COLO829 (cell line): ENCODE measurements at places on chromosomes 7 and 10.
A peak's percentile ranks its signal among the peaks of the same experiment; 100 is the strongest.

GRCh38 chr7:41010418-41010817, 692.5 kb downstream of the INHBA start:
- DNase-seq: no peak

DNA sequence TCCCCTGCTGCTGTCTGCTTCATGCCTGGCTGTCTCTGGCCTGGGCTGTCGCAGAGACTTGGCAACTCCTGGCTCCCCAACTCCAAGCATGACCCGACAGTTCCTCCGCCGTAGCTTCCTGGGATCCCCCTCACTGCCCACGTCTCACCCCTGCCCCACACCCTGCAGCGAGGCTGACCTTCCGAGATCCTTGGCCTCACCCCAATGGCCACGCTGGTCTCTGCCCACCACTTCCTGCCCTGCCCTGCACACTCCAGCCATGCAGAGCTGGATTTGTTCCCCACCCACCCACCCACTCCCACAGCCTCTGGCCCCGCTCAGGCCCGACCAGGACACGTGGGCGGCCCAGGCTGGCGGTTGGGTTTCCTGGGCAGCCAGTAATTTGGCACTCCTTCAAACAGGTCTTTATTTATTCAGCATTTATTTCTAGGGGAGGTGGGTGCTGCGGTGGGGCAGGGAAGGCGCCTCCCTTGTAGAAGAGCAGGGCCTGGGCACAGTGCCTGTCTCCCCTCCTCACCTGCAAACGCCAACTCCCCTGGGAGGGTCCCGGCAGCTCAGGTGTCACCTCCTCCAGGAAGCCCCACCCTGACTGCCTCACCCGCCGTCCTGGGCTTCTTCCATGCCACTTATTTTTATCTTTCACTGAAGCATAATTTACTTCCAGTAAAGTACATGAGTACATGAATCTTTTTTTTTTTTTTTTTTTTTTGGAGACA, 25.5 kb downstream of the GTF2IRD1 start:
- peak; percentile 69 for DNase-seq

DNA sequence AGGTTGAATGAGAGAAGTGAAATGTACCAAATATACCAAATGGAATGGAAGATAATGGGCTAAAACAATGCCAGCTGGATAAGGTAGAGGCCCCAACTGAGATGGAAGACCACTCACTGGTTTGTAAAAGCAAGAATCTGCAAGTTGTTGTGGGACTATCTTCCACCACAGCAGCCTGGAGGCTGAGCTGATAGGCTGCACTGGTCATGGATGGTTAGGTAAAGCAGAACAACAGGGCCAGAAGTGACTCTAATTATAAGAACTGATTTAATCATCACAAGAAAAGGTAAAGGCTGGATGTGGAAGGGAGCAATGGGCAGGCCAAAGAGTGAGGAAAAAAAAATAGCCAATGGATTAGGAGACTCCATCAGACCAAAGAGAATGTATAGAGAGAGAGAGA, 11.8 kb downstream of the TFEC start:
- no peak for DNase-seq

DNA sequence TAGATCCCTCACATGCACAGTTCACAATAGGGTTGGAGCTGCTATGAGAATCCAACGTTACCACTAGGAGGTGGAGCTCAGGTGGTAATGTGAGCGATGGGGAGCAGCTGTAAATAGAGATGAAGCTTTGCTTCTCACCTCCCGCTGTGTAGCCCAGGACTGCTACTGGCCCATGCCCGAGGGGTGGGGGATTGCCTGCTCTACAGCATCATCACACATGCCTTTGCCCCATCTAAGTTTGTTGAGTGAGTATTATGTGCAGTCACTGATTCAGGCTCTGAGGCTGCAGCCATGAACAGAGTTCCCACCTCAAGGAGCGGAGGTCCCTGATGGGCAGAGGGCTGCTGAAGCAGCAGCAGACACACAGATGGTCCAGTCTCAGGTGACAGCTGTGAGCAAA, 94.1 kb downstream of the CHST15 start:
- DNase-seq: no peak

DNA sequence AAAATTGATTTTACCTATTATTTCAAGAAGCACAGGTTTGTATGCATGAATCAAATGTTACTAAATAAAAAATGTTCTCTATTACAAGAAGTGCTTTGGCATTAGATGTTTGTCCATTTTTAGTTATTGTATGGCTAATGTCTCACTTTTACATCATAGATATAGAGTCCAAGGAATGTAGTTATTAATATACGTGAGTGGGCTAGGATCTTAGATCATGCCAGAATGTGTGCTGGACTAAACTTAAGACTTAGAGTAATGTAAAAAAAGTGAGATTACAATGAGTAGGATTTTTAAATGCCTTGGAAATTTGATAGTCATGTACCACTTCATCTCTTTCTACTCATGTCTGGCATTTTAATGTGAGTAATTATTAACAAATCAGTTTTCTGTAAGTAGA, 196.6 kb downstream of the ARL4A start:
- DNase-seq: no peak

DNA sequence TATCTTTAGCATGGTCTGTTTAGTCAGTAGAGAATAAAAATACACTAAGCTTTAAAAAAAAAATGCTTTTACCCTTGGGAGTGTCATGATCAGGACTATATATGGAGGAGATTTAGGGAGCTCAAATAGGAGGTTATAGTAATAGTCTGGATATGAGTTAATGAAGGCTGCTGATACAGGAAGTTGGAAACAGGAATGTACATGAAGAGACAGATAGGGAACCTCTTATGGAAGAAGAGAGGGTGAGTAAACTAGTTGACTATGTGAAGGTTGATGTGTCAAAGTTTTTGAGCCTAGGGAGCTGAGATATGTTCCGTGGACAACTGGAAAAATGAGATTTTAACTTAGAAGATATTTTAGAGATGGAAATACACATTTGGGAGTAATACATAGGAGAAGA, 472.0 kb upstream of the FZD8 start:
- no peak for DNase-seq

DNA sequence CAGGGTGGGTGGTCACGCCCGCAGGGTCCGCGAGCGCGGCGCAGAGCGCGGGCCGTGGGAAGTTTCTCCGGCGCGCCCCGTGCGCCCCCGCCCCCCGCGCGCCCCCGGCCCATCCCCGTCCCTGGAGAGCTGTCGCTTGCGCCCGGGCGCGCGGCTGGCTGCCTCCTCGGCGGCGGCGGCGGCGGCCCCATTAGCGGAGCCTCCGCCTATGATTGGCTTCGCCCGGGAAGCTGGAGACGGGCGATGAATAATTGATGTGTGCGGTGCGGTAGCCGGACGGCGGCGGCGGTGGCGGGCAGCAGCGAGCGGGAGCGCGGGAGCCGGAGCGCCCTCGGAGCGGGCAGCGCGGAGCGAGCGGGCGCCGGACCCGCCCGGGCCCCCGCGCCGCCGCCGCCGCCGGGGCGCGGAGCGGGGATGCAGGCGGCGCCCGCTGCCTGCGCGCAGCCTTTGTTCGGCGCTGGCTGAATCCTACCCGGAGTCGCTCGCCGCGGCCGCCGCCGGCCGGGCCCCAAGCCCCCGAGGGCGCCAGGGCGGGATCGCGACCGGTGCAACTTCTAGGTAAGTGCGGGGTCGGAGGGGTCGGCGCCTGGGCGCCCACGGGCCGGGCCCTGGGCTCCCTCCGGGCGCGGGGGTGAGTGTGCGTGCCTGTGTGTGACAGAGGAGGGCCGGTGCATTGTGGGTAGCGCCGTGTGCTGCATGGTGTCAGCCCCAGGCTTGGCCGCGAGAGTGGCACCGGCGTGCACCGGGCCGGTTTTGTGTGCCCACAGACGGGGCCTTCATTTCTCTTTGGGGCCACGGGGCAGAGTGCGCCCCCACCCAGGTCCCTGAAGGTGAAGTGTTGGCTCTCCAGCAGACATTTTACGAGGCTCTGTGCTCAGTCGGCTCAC, 103.8 kb upstream of the PPIF start:
- no peak for DNase-seq

DNA sequence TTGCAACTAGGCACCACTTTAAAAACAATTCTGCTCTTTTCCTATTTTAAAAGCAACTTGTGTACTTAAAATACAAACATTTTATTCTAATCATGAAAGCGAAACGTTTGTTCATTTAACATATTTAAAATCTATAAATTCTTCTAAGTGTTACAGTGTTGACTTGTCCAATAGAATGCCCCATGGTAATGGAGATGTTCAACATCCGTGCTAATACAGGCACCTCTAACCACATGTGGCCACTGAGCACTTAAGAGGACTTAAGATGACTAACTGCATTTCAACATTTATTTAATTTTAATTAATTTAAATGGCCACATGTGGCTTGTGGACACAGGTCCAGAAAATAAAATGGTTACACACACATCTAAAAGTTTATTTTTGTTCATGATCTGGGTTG, 115.1 kb downstream of the TPK1 start:
- no peak for DNase-seq
